Activated T-helper 2 cell treated with anti-CD3 and anti-CD28 coated beads, Interferon-gamma antibody, Interleukin-2, Interleukin-4, amounts not matched to agents 10 μg/mL and 5 μg/mL and 100 μg/mL, durations not matched to agents 14 hours and 24 hours and 36 hours (primary cell): ENCODE measurements at places on chromosomes 2 and 18. TPM values are rescaled to one million over a fixed set of nuclear protein-coding genes. Genes with fewer than 3 reads are reported as not detected.

- no peak for DNase-seq
Observed at GRCh38 chr18:56433919-56434318, 204.5 kb downstream of the TXNL1 start.

DNA sequence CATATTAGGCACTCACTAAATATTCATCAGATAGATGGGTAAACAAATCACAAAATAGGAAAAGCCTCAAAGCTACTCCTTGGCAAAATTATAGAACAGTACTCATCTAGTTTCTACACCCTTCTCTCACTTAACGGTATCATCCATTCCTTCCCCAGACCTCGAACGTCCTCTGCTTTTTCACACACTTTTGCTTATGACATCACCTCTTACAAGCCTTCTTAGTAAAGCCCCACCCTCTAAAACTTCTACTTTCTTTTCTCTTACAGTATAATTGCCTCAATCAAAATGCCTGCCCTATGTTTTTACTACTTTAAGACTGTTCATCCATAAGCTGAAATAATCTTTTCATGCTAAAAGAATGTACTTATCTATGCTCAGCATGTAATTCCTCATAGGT, 8.1 kb downstream of the CHN1 start:
- DNase-seq: no peak

DNA sequence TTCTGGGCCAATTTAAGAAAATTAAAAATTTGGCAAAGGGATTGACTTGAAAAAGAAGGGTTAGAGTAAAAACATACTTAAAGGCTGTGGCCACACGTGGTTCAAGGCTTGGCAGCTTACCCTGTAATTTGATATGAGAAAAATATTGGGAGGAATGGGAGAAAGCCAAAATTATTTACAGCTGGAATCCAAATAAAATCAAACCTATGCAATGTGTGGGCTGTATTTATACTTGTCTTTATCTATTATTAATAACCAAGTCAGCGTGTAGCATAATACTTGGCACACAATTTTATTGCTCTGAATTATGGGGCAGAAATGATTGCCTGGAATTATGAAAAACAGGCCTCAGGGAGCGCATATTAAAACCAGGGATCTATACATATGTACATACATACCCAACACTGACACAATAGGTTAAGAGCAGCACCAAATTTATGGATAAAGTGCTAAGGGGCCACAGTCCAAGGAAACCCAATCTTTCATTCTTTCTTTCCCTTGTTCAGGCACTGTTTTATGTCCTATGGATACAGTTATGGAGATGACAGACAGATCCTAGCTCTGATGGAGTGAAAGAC, 35.6 kb downstream of the FAM124B start:
- DNase-seq: no peak

Gene LRRC30
- not detected in 2 replicates for total RNA-seq

DNA sequence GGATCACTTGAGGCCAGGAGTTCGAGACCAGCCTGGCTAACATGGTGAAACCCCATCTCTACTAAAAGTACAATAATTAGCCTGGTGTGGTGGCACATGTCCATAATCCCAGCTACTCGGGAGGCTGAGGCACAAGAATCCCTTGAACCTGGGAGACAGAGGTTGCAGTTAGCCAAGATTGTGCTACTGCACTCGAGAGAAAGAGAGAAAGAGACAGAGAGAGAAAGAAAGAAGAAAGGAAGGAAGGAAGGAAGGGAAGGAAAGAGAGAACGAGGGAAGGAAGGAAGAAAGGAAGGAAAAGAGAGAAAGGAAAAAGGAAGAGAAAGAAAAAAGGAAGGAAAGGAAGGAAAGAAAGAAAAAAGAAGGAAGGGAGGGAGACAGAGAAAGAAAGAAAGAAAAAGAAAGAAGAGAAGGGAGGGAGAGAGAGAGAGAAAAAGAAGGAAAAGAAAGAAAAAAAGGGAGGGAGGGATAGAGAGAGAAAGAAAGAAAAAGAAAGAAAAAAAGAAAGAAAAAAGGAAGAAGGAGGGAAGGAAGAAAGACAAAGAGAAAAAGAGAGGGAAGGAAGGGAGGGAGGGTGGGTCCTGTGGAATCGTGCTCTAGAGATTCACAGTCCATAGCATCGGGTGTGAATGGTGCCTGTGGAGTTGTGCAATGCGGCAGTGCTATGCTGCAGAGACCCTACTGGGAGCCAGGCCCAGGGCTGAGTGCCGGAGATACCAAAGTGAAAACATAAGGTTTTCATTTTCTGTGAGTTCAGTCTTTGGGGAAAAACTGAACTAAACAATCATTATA, 4.6 kb upstream of the SDC1 start:
- DNase-seq: no peak

GRCh38 chr2:20513946-20514345, 67.1 kb downstream of the RHOB start:
- DNase-seq: no peak

DNA sequence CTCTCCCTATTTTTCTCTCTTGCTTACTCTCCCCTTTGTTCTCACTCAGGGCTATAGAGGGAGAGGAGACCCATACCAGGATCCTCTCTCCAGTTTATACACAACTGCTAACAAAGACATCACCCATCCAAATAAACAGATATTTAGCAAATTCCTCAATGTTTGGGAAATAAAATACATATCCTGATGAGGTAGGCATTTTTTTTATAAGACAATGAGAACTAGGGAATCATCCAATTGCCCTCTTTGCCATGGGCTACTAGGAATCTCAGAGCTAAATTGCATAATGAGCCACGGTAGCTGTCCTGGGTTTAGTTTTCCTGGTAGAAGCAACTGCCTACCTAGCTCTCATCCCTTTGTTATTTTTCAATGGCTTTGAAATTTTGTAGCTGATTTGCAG, 27.1 kb downstream of the CAPN14 start:
- no peak for DNase-seq

DNA sequence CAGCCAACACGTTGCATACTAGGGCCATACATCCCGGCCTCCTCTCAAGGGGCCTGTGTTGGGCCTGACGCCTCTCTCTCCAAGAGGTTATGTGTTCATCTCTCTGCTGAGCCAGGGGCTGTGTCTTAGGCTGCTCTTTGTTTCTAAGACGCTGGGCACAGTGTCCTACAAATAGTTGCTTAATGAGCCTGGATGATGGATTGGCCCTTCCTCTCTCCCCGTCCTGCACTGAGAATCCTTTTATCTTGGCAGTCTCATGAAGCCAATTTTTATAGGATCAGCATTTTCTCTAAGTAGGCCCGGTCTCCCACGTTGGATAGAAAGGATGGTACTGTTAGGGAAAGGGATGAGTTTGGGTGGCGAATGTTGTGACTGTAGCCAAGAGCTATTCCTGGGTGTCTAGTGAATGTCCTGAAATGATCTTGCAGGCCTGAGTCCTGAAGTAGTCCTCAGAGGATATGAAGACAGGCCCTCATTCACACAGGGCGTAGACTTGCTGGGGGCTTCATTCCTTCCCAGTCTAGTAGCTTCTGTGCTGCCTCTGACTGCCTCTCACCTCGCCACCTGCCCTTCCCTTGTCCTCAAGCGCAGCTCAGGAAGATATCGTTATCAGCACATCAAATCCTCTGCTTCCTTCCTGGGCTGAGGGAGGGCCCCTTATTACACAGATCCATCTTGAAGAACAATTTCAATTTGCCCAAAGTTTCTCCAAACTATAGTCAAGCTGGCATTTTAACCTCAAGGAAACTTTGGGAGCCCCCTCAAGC, 8.8 kb downstream of the LBH start:
- no peak for DNase-seq

Gene MOCOS
- total RNA-seq: 0.16 and 0.25 TPM in 2 replicates

- no peak for DNase-seq
Observed at GRCh38 chr18:12306752-12307700, 1.0 kb upstream of the TUBB6 start.

Gene CCDC74A
- total RNA-seq: 2.8 and 3.3 TPM in 2 replicates

Gene FAP
- not detected in 2 replicates for total RNA-seq

GRCh38 chr2:172588931-172589330, 33.0 kb downstream of the PDK1 start:
- DNase-seq: no peak

DNA sequence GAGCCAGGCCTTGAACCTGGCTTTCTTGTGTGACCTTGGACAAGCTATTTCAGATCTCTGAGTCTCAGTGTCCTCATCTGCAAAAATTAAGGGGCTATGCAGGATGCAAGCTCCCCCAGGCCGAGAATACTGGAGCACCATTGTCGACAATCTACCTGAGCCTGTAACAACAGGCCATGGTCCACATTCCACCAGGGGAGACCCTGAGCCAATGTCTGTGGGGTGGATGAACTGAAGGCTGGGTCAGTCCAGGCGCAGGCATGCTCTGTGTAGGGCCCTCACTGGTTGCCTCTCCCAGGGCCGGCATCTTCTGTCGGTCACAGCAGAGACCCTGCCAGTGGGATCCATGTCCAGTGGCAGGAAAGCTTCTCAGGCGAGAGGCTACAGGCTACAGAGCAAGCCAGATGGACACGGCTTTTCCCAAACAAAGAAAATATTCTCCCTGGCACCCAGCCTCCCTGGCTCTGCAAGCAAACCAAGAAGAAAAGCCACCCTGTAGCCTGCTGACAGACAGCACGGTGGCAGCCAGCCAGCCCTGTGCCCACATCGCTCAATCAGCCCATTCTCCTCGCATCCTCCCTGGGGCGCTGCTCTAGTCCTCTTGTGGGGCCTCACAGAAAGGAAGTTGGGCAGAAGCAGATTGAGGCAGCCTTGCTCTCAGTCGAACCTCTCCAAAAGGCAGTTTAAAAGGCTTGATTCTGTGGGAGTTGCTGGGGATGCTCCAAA, 48.7 kb upstream of the FZD7 start:
- DNase-seq: no peak

DNA sequence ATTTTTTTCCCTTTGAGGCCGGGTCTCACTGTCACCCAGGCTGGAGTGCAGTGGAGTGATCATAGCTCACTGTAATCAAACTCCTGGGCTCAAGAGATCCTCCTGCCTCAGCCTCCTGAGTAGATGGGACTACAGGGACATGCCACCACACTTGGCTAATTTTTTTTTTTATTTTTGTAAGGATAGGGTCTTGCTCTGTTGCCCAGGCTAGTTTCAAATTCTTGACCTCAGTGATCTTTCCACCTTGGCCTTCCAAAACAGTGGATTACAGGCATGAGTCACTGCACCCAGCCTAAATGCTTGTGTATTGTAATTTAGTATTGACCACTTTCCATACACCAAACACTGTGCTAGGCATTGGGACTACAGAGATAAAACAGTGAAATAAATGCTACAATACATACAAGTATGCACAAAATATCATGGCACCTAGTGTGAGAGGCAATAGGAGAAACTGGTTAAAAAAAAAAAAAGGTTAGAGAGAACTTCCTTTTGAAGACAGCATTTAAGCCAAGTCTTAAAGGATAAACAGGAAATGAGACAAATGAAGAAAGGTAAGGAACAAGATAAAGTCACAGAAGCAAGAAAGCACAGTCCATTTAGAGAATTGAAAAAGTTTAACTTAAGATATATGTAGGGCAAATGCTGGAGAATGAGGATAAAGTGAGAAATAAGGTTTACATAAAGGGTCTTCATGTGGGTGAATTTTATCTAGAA, 113.4 kb downstream of the GORASP2 start:
- no peak for DNase-seq

- no peak for DNase-seq
Observed at GRCh38 chr18:72174972-72175649, 369.0 kb downstream of the CBLN2 start.

- no peak for DNase-seq
Observed at GRCh38 chr2:224109751-224110150, 70.7 kb upstream of the SERPINE2 start.

- DNase-seq: no peak
Observed at GRCh38 chr2:155730804-155731203, 601.7 kb downstream of the NR4A2 start.

DNA sequence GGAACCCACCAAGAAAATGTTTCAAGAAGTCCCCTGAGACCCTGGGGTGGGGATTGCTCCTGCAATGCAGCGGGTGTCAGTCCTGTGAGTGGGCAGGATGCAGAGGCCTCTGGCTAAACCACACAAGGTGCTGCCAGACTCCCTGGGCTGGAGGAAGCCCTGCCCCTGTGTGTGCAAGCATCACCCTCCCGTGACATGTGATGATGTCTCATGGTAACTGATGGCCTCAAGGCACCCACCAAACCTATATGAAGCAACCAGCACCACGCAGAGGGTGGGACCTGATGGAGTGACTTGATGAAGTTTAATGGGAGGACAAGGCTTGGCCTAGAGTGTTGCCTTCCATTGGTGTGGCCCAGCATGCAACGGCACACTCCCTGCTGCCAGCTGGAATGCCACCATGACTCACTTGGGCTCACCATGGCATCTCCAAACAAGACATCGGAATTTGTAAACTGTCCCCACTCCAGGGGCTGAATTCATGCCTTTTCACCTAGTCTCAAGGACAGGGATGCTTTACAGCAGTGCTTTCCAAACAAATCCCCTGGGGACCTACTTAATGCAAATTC, 8.7 kb upstream of the SLC14A1 start:
- no peak for DNase-seq

Gene CNOT9
- 127 and 135 TPM in 2 replicates for total RNA-seq

Gene FIGN
- total RNA-seq: not detected in 2 replicates

DNA sequence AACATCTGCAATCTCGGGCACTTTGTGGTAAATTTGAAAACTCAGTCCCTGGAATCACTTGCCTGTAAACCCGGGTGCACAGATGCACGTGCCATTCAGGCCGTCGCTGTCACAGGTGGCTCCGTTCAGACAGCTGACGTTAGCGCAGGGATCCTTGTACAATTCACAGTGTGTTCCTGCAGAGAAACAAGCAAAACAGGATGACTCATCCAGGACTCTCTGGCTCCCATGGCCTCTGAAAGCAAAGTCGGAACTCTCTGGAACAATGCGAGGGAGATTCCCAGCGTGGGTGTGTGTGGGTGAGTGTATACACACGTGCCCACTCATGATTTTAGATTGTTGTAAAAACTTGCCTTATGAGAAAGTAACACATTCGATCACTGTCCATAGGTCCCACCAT, 136.1 kb upstream of the PID1 start:
- DNase-seq: no peak

GRCh38 chr2:189210250-189211087, 30.9 kb upstream of the COL5A2 start:
- no peak for DNase-seq
